ENCODE measurements at places on chromosomes 11 and 22. TPM values are rescaled to one million over a fixed set of nuclear protein-coding genes. Genes with fewer than 3 reads are reported as not detected.

Gene RCOR2
- 6.3 TPM for total RNA-seq

Gene OR52I1
- not detected for total RNA-seq

GRCh38 chr11:46895821-46896220 lies 22.5 kb downstream of the LRP4 start:
- peak; percentile 65 for DNase-seq

- DNase-seq: peak; percentile 38
Observed at GRCh38 chr22:37401401-37402183, 25.7 kb downstream of the ELFN2 start.

DNA sequence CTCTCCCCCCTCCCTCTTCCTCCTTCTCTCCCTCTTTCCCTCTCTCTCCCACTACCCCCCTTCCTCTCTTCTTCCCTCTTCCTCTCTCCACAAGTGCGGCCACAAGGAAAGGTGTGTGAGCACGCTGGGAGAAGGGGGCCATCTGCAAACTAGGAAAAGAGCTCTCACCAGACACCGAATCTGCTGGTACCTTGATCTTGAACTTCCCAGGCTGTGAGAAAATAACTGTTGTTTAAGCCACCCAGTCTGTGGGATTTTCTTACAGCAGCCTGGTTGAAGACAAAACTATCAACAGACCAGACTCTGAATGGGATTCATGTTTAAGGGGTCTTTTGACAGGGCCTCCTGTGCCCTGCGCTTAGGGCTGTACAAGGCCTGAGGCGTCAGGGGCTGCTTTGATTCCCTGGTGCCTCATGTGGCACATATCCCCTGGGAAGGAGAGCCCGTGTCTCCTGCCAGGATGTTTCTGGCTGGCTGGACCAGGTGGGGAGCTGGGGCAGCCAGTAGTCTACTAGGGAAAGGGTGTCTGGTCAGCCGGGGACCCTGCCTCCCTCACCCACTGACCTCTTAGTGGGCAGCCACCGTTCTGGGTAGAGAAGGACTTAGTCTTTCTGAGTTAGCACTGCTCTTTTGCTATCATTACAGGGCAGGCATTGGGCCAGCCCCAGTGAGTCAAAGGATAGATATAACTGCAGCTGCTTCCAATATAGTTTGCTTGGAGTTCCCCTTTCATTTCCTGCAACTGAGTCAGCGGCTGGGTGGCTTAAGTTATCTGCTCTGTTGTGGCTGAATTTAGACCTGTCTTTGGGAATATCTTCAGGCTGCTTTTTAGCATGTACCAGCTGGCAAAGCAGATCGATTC lies 6.2 kb downstream of the PANX1 start:
- peak; percentile 71 for DNase-seq

DNA sequence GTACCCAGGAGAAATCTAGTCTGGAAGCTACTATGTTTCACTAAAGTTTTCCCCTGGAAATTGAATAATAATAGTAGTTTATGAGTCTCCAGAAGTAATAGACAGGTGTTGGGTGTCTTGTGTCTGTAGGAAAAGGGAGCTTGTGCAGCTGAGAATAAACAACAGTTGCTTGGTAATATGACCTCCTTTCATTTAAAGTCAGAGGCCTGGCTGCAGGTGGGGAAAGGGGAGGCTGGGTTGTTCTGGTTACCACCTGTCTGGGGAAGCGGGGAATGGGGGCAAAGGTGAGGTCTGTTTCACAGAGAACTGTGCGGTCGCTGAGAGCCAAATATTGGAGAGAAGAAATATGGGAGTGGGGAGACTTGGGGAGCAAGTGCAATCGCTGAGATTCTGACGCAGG lies 3.3 kb upstream of the GRAMD1B start:
- no peak for DNase-seq

GRCh38 chr11:73359341-73359740 lies 16.9 kb upstream of the RELT start:
- peak; percentile 45 for DNase-seq

DNA sequence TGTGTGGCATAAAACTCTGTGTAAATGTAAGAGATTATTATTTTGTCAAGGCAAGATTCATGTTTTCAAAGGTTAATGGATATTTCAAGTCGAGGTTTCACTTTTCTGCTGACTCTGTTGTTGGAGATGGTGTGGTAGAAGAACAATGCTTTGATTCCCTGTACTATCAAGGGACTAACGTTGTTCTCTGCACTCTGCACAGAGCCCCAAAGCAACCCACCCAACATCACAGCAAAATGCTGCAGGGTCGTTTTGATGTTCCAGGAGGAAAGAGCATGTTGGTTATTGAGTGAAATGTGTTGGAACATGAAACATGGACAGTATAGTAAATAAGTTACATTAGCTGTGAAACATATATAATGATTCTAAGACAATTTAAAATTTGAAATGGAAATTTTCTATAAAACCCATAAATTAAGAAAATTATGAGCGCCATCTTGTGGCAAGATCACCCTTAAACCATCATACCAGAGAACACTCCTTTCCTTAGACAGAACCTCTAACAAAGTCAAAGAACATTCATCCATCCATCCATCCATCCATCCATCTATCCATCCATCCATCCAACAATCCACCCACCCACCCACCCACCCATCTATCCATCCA lies 164.4 kb upstream of the ZBED5 start:
- DNase-seq: no peak

GRCh38 chr11:83116015-83116641 lies 40.8 kb upstream of the PCF11 start:
- DNase-seq: no peak
